ENCODE measurements at places on chromosomes 11 and 22.

DNA sequence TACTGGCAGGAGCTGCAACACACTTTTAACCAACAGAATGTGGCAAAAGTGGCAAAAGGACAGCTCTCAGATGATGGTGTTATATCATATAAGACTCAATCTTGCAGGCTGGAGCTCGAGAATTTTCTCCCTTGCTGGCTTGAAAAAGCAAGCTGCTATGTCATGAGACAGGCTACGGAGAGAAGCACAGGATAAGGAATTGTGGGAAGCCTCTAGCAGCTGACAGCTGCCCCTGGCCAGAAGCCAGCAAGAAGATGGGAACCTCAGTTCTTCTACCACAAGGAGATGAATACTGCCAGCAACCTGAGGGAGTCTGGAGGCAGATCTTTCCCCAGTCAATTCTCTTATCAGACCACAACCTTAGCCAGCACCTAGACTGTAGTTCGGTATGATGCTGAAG, 24.6 kb downstream of the FXYD6 start:
- DNase-seq, result no peak

DNA sequence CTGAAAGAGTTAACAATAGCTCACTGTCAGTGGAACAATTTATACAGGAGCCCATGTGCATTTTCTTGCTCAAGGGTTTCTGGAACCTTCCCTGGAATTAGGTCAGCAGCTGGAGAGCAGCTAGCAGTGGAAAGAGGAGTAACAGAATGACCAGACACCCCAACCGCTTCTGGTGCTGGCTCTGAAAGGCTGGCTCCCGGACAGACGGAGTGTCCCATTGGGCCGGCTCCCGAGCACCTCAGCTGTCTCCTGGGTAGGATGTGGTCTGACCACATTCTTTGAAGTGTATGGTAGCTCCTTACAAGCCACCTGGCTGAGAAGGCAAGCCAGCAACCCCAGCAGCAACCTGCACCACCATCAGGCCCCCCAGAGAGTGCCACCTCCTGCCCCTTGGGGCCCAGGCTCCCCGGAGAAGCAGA, 44.7 kb downstream of the ABTB2 start:
- DNase-seq, result no peak

GRCh38 chr22:45268167-45268957, 16.4 kb upstream of the UPK3A start:
- DNase-seq, result no peak

- peak; percentile 97 for DNase-seq
These were observed at the start of gene YIF1A for GRCh38 chr11:66288671-66289547. Gene YIF1A (minus strand): TSS chr11:66289143. CDS start chr11:66288985, 158 bp downstream.

GRCh38 chr22:46970411-46971098, 208.1 kb downstream of the TBC1D22A start:
- no peak for DNase-seq

- DNase-seq, result no peak
These were observed at the start of gene LIF for GRCh38 chr22:30245985-30246813. Gene LIF (minus strand): TSS chr22:30246759. CDS start chr22:30246695, 64 bp downstream.

- DNase-seq, result no peak
These were observed 24.7 kb downstream of the RCOR2 start for GRCh38 chr11:63892228-63892627.

DNA sequence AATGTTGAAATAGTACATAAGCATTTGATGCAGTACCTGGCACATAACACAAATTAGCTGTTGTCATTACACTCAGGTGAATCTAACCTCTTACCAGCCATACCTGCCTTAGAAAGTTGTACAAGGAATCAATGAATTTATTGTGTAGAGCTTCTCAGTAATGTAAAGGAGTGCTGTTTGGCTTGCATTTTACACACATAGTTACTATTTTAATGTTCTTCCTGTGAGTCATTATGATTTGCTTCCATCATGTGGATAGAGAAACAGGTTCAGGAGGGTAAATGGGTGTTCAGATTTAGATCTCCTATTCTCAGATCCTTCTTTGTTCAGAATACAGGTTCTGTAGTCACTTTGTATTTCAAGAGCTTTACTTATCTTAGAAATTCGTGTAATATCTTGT, 27.6 kb upstream of the RCE1 start:
- no peak for DNase-seq

- peak; percentile 55 for DNase-seq
These were observed at the start of gene RNF215 for GRCh38 chr22:30386960-30387827. Gene RNF215 (minus strand): TSS chr22:30387411. CDS start chr22:30387313, 98 bp downstream.

DNA sequence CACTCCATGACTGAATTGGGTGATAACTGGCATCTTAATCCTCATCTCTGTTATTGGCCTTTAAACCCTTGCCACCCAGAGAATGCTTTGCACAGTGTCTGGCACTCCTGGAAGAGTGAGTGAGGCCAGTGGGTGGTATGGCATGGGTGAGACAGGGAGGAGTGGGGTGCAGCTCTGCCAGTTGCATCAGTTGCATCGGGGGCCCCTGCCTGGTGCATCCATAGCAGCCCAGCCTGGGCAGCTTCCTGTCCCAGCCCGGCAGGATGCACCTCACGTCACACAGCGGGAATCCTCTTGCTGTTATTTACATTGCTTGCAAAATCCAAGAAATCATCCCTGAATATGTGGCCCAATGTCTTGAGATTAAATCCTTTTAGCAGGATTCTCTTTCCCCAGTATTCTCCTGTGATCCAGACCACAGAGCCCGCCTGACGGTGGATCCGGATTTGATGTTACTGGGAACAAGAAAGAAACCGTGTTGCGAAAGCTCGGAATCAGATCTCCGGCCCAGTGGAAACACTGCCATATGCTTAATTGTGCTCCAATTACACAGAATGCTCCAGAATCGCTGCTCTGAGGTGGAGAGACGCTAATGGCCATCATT, 37.6 kb upstream of the MN1 start:
- DNase-seq, result no peak

DNA sequence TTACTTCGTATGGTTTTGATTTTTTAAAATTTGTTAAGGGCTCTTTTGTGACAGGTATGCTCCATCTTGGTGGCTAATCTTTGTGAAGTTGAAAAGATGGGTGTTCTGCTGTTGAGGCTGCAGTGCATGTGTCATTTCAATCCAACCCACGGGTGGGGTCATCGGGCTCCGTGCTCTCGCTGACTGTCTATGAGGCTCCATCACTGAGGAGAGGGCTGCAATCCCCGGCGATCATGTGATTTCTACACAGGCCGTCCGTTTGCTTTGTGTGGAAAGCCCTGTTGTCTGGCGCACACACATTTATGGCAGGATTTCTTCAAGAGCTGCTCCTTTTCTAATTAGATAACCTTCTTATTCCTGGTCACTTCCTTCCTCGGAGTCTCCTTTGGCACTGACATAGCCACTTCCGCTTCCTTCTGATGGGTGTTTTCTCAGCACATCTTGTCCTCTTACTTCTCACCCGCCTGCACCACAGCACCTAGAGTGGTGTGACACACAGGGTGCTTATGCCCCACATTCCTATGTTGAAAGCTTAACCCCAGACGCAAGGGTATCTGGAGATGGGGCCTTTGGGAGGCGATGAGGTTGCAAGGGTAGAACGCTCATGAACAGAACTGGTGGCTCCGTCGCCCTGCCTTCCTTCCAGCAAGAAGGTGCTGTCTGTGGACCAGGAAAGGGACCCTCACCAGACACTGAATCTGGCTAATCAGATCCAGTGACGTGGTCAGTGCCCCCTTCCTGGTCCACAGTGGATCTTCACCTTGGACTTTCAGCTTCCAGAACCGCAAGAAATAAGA, 9.4 kb downstream of the MOB2 start:
- no peak for DNase-seq

DNA sequence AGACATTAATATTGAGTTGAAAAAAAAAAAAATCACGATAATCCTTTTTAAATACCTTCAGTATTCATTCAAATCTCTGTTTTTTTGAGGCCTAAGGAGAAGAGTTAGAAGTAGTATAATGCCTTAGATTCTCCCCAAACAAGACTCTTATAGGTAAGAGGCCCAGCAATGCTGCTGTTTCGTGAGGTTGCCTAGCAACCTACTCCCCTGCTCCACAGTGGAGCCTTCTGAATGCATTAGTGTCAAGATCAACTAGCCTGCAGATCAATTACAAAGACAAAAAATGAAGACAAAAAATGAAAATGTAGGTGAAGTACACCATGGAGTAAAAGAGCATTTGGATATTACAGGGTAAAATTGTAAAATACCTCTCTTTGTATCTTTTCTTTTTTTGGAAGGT, 229.8 kb upstream of the LUZP2 start:
- DNase-seq, result no peak

GRCh38 chr11:77179681-77180080, 51.6 kb downstream of the MYO7A start:
- no peak for DNase-seq

GRCh38 chr11:104817973-104818372, 80.3 kb downstream of the CASP12 start:
- DNase-seq, result no peak

- DNase-seq, result no peak
These were observed 56.5 kb upstream of the NAV2 start for GRCh38 chr11:19656140-19656541.

- DNase-seq, result no peak
These were observed 44.5 kb downstream of the ANO1 start for GRCh38 chr11:70122490-70123198.

DNA sequence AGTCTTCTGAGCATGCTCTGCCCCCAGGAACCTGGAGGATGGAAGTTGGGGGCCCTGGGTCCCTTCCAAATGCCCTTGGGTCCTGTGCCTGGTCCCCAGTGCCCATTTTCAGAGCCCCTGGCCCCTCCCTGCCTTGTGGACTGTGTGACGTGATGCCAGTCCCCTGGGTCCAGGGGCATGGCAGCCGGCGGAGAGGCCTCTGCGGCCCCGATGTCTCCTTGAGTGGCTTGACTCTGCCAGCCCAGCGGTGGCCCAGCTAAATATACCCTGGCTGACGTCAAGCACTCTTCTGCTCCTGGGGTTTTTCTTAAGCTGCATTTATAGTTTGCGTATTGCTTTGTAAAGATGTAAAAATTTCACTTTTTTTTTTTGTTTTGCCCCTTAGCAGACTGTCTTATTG, 35.2 kb upstream of the PARVG start:
- no peak for DNase-seq

DNA sequence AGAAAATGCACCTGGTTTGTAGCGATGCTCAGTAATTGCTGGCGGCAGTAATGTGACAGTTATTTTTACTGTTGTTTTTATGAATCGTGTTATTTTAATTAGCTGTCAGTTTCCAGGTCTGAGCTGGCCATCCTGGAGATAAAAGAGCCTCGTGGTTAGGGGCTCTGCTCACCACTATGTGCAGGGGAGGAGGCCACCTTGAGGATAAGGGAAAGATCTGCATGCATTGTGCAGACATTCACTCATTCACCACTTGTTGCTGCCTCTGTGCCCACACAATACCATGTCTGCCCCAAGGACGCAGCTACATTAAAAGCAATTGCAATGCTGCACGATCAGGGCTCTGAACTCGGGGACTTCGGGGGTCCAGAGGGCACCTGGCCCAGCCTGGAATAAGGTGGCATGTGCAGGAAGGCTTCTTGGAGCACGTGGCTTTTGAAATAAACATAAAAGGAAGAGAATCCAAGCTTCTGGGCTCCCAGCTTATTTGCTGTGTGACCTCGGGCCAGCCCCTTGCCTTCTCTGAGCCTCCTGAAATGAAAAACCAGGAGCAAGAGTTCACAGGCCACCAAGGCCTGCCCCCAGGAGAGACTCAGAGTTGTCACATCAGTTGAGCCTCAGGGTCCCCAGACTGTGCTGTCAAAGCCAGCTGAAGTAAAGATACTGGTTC, 44.7 kb upstream of the SHISAL1 start:
- DNase-seq, result no peak

- no peak for DNase-seq
These were observed 90.6 kb downstream of the DSCAML1 start for GRCh38 chr11:117706322-117706814.

DNA sequence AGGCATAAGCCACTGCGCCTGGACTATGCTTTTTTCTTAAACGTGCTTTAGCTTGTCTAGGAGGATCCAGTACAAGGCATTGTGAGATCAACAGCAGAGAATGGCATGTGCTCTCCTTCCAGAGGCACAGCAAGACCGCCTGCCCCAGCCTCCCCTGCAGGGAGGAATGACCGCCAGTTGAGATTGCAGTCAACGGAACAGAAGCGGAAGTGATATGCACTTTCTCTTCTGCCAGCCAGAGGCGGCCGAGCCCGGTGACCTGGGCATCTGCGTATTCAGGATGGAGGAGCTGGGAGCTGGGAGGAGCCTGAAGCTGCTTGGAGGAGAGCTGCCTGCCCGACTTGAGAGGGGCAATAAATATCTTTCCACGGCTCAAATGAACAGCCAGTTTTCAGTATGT, 243.0 kb downstream of the CTTN start:
- DNase-seq, result no peak

- no peak for DNase-seq
These were observed 23.7 kb downstream of the SHANK3 start for GRCh38 chr22:50696251-50696798.

- no peak for DNase-seq
These were observed 377.0 kb downstream of the ETS1 start for GRCh38 chr11:128210148-128210940.

GRCh38 chr11:75241906-75242644, 1.5 kb downstream of the TPBGL start:
- DNase-seq, result no peak

DNA sequence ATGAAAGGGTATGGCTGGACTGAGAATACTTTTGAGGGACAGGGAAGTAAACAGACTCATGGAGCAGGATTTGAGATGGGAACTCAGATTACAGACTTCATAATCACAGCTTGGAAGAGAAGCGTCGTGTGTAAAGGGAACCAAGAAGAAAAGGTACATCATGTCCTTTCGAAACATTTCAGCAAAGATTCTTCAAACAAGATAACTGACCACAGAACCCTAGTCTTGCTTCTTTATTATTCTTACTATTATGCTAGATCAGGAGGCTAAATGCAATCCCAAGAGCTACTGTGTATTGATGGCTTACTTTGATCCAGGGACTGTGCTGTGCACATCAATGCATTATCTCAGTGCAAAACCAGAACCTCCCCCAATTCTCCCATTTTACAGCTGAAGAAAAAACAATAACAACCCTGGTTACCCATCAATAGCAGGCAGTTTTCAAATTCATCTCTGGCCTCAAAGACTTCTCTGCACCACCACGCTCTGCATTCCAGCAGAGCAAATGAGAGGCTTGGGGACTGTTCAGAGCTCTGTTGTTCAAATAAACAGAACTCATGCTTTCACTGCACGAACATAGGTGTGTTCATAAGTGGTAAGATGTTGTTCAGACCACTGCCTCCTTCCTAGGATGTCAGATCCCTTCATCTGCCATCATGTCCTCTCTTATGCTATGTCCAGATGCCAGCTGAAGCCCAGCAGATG, 104.8 kb upstream of the NAV2 start:
- no peak for DNase-seq

GRCh38 chr11:68213135-68213515, at the start of gene KMT5B:
Gene KMT5B (minus strand): TSS chr11:68213296. CDS start chr11:68190076, 23,220 bp downstream.
- DNase-seq, result peak; percentile 35
